ENCODE measurements at places on chromosomes 3 and 15.

DNA sequence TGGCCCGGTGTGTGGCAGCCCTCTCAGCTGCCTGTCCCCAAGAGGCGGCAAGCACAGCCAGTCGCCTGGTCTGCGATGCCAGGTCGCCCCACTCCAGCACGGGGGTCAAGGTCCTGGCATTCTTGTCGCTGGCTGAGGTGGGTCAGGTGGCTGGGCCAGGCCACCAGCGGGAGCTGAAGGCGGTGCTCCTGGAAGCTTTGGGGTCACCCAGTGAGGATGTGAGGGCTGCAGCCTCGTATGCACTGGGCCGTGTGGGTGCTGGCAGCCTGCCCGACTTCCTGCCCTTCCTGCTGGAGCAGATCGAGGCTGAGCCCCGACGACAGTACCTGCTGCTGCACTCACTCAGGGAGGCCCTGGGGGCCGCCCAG lies 20.8 kb downstream of the CAND2 start:
- DNase-seq, result no peak

DNA sequence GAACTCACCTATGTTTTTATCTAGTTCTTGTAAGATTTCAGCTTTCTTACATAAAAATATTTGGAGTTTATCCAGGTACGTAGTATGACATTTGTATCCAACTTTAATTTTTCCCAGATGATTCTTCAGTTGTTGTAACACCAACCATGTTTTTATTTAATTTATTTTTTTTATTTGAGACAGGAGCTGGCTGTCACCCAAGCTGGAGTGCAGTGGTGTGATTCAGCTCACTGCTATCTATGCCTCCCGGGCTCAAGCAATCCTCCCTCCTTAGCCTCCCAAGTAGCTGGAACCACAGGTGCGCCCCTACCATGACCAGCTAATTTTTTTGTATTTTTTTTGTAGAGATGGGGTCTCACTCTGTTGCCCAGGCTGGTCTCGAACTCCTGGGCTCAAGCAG lies 6.6 kb downstream of the XYLB start:
- no peak for DNase-seq

DNA sequence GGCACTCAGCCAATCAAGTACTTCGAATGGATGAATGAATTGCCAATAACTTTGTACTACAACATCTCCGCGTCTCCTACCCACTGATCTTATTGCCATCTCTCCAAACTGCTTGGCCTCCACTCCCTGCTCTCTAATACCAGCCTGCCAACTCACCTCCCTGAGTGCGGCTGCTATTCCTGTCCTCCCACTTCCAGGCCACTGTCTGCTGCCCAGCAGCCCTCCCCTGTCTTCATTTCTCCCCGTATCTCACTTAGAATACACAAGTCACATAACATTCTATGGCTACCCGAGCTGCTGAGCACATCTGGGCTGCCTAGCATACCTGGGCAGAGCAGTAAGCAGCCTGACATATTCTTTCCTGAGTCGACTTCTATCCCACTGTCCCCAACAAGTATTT lies 149.9 kb upstream of the LRTM1 start:
- no peak for DNase-seq

DNA sequence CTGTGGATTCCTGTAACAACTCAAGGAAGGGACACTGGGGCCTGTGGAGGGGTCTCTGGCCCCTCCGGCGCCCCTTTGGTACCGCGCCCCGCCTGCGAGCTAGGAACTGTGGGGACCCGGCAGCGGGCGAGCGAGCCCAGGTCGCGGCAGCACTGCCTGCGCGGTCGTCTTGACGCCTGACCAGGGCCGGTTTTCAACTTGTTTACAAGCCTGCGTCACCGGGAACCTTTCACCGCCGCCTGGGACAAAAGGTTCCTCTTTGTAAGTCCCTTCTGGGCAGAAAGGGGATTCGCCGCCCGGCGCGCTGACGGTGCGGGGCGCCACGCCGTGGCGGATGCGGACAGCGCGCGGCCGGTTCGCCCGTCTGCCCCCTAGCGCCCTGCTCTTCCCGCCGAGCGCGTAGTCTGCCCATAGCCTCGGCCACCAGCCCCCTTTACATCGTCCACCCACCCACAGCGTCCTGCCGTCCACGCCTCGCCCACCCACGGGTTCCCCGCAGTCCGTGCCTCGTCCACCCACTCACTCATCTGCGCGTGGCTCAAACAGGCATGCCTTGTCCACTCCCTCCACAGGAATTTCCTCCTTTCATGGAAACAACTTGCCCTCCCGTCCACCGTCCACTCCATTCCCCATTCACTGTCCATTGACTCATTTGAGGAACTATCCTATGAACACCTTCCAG lies 5.5 kb upstream of the CFAP100 start:
- peak; percentile 75 for DNase-seq

- DNase-seq, result no peak
Observed at GRCh38 chr3:71166339-71167240, 416.9 kb downstream of the FOXP1 start.

All from NCI-H524 (cell line).